Left lung (tissue), 14 donors: ENCODE measurements at places on chromosomes 6 and 20. TPM values are rescaled to one million over a fixed set of nuclear protein-coding genes. Genes with fewer than 3 reads are reported as not detected.

DNA sequence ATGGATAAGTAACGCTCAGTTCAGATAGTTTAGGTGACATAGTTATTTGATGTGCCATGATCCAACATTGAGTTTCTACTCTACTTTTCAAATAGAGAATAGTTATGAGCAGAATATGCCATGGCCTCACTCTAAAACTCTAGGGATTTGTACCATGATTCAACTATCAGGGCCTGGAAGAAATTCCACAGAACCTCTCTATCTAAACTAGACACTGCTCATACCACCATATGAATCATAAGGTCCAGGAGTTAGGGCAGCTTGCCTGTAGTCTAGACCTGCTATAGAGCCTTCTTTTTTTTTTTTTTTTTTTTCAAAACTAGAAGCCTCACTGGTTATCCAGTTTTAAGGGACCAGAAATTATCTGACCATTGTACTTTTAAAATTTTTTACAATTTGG, 571.8 kb upstream of the IMPG1 start:
- no peaks in the 10 kb centered on the region for H3K4me1 ChIP-seq
- H3K27ac ChIP-seq = no peak overlapping the region
- H3K27me3 ChIP-seq = no peaks in the 10 kb centered on the region
- H3K36me3 ChIP-seq = no peaks in the 10 kb centered on the region

DNA sequence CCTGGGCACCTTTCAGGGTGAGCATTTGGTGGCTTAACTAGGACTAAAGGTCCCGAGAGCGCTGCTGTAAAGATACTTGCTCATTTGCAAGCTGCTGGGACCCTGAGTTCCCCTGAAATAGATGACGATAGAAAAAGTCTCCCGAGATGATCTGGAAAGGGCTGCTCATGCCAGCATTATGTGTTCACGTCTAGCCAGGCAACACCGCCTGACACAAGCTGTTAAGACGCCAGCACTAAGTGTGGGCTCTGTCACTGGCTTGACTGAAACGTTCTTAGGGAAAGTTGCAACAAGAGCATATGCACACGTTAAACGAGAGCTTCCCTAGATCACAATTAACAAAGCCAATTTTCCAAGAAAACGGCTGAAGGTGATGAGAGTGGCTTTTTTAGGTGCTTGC, 113.7 kb downstream of the SLC23A2 start:
- H3K27me3 ChIP-seq = no peaks in the 10 kb centered on the region
- H3K4me1 ChIP-seq = peaks cover 7% of the 10 kb centered on the region
- no peak for DNase-seq
- H3K36me3 ChIP-seq = no peaks in the 10 kb centered on the region
- no peak overlapping the region for H3K4me3 ChIP-seq

DNA sequence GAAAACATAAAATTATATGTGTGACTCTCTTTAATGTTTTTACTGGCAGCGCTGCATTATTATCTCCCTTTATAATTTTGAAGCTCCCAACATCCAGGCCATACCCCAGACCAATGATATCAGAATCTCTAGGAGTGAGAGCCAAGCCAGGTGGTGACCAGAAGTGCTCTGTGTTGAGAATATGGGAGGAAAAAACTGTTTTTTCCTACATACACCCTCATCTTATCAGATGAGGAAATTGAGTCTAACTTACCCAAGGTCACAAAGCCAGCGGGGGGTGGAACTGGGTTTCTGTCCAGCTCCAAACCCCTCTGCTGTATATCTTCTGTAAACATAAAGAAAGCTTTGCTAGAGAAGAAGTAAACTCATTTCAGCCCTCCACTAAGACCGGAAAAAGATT, 42.5 kb downstream of the LY86 start:
- H3K27me3 ChIP-seq = no peaks in the 10 kb centered on the region
- H3K4me3 ChIP-seq = no peak overlapping the region
- no peak for DNase-seq
- no peaks in the 10 kb centered on the region for H3K4me1 ChIP-seq
- no peaks in the 10 kb centered on the region for H3K36me3 ChIP-seq

DNA sequence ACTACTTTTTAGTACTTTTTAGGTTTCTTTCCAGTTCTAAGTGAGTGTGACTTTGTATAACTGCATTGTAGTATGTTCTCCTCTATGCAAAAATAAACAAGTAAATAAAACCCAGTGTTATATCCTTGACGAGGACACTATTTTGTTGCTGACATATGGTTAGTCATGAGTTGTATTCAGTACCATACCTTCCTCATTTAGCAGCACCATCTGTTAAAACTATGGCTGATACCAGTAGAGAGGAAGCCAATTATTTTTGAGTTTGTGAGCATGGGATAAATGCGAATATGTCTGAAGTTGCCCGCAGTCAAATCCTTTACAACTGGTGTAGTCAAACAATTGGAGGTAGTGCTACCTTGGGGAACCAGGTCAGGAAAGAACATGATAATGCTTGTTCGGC, 74.1 kb downstream of the CDKAL1 start:
- DNase-seq = no peak
- H3K4me3 ChIP-seq = no peak overlapping the region
- H3K36me3 ChIP-seq = no peaks in the 10 kb centered on the region
- no peak overlapping the region for H3K27ac ChIP-seq
- no peaks in the 10 kb centered on the region for H3K27me3 ChIP-seq

DNA sequence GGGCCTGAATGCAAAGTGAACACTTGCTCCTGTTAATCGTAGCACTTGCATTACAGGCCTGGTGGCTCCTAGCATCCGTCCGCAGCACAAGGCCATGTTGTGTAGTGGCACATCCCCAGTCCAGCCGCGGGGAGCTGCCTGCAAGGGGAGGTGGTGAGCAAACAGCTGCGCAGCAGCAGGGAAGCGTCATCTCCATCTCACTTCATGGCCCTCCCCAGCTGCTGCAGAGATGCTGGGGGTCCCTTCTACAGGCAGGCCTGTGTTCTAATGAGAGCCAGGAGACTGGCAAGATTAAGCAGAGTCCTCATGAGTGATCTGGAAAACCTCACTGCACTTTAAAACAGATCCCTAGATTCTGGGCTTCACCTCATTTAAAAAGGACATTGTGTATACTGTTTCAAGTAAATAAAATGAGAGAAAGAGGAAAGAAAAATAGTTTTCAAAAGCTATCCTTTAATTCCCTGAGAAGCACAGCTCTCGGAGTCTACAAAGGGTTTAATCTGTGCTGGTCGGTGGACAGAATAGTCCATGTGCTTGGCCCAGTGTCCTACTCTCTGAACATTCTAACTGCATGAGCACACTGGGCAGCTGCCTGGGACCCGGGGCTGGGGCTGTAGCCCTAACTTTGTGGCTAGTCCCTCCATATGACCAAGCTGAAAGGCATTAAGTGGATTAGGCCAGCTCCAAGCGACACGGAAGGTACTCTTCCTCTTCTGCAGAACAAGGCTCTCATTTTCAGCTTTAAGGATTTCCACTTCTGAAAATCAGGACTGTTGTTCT, 125.8 kb downstream of the LY86 start:
- peaks cover 71% of the 10 kb centered on the region for H3K4me1 ChIP-seq
- H3K27me3 ChIP-seq = no peaks in the 10 kb centered on the region

GRCh38 chr6:12047304-12047703, 35.2 kb downstream of the HIVEP1 start:
- H3K27me3 ChIP-seq = no peaks in the 10 kb centered on the region

SEC63 gene
- total RNA-seq = 115 TPM

SRSF12 gene
- 0.76 TPM for total RNA-seq

PRICKLE4 gene
- total RNA-seq = 13.1 TPM

EPPIN gene
- total RNA-seq = not detected

BPIFB2 gene
- total RNA-seq = 0.65 TPM
